Suprapubic skin (tissue), 4 donors: ENCODE measurements at places on chromosomes 13 and 19. TPM values are rescaled to one million over a fixed set of nuclear protein-coding genes. Genes with fewer than 3 reads are reported as not detected.

- no peaks in the 10 kb centered on the region for H3K36me3 ChIP-seq
- H3K4me3 ChIP-seq = no peak overlapping the region
- H3K27ac ChIP-seq = peak overlapping the region; percentile 7
- H3K4me1 ChIP-seq = peaks cover 17% of the 10 kb centered on the region
Observed at GRCh38 chr13:33744589-33745369, 73.2 kb upstream of the RFC3 start.

Gene SULT2A1
- not detected for total RNA-seq

Gene CEACAM6
- total RNA-seq = 17.9 TPM

DNA sequence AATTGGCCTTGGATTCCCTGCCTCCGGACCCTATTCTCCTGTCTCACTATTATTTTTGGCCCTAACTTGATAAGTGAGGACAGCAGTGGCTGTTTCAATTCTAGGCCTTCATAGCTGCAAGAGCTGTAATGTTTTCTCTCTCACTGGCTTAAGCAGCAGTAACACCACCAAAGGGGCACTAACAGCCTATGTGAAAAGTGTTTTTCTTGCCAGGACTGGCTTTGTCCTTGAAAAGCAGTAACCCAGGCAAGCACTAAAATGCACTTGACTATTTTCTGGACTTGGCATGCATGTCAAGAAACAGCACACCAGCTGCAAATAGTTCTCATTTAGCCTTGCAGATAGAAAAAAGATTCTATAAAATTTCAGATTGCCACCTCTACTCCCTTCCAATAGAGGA is 9.3 kb upstream of the FBXL3 start:
- H3K27ac ChIP-seq = no peak overlapping the region
- DNase-seq = no peak
- H3K27me3 ChIP-seq = no peaks in the 10 kb centered on the region
- H3K4me1 ChIP-seq = no peaks in the 10 kb centered on the region
- no peaks in the 10 kb centered on the region for H3K36me3 ChIP-seq

Gene APOC4
- not detected for total RNA-seq

Gene S1PR2
- total RNA-seq = 9.9 TPM

GRCh38 chr19:54804101-54804500 is 691 bp downstream of the KIR2DL4 start:
- H3K27ac ChIP-seq = no peak overlapping the region
- no peak overlapping the region for H3K4me3 ChIP-seq
- no peaks in the 10 kb centered on the region for H3K4me1 ChIP-seq
- no peaks in the 10 kb centered on the region for H3K36me3 ChIP-seq

GRCh38 chr13:110237875-110238817 is 68.8 kb downstream of the COL4A1 start:
- no peaks in the 10 kb centered on the region for H3K36me3 ChIP-seq
- peaks cover 31% of the 10 kb centered on the region for H3K4me1 ChIP-seq
- no peak for DNase-seq
- H3K4me3 ChIP-seq = no peak overlapping the region

- H3K27ac ChIP-seq = no peak overlapping the region
- no peak for DNase-seq
- H3K36me3 ChIP-seq = peaks cover 84% of the 10 kb centered on the region
- peaks cover 25% of the 10 kb centered on the region for H3K4me1 ChIP-seq
- no peaks in the 10 kb centered on the region for H3K27me3 ChIP-seq
Observed at GRCh38 chr13:26216042-26216441, 6.1 kb downstream of the RNF6 start.

- DNase-seq = no peak
- H3K27me3 ChIP-seq = no peaks in the 10 kb centered on the region
- H3K27ac ChIP-seq = no peak overlapping the region
- H3K4me3 ChIP-seq = no peak overlapping the region
- H3K4me1 ChIP-seq = no peaks in the 10 kb centered on the region
Observed at GRCh38 chr13:102678339-102679107, 16.3 kb downstream of the METTL21C start.

- H3K27ac ChIP-seq = no peak overlapping the region
- no peaks in the 10 kb centered on the region for H3K36me3 ChIP-seq
- no peaks in the 10 kb centered on the region for H3K4me1 ChIP-seq
- DNase-seq = no peak
- H3K27me3 ChIP-seq = no peaks in the 10 kb centered on the region
- H3K4me3 ChIP-seq = no peak overlapping the region
Observed at GRCh38 chr13:98105929-98106336, 37.0 kb upstream of the FARP1 start.

Gene NMRK2
- total RNA-seq = not detected

GRCh38 chr19:55494172-55494761 is 6.0 kb downstream of the SSC5D start:
- peaks cover 21% of the 10 kb centered on the region for H3K27me3 ChIP-seq
- peak; percentile 66 for DNase-seq
- H3K27ac ChIP-seq = peak overlapping the region; percentile 40
- H3K4me1 ChIP-seq = peaks cover 24% of the 10 kb centered on the region
